ENCODE measurements at places on chromosomes 6 and 20.

- DNase-seq, result no peak
These were observed 247.7 kb upstream of the FAM83B start for GRCh38 chr6:54598787-54599313.

GRCh38 chr6:130888246-130888645, 61.0 kb downstream of the SMLR1 start:
- no peak for DNase-seq

- DNase-seq, result no peak
These were observed 74.5 kb upstream of the TRAF3IP2 start for GRCh38 chr6:111680015-111680712.

DNA sequence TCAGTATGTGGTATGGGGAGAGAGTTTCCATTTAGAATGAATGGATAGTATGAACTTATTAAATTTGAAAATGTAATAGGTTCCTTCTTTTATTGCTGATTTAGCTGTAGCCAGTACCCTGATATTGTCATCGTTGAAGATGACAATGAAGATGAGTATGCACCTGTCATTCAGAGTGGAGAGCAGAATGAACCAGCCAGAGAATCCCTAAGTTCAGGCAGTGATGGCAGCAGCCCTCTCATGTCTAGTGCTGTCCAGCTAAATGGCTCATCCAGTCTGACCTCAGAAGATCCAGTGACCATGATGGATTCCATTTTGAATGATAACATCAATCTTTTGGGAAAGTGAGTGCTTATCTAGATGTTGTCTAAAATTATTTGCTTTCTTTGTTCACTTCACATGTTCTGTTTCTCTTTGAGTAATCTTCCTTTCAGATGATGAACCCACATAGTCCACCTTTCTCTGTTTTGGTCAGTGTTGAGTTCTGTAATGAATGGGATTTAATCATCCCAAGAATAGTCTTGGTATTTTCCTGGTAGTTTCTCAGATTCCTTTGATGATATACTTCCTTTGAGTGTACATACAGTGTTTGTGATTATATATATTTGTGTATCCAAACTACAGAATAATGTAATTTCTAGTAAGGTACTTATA, 23.3 kb downstream of the HSF2 start:
- no peak for DNase-seq

GRCh38 chr6:16956361-16956760, 145.5 kb upstream of the STMND1 start:
- DNase-seq, result no peak

DNA sequence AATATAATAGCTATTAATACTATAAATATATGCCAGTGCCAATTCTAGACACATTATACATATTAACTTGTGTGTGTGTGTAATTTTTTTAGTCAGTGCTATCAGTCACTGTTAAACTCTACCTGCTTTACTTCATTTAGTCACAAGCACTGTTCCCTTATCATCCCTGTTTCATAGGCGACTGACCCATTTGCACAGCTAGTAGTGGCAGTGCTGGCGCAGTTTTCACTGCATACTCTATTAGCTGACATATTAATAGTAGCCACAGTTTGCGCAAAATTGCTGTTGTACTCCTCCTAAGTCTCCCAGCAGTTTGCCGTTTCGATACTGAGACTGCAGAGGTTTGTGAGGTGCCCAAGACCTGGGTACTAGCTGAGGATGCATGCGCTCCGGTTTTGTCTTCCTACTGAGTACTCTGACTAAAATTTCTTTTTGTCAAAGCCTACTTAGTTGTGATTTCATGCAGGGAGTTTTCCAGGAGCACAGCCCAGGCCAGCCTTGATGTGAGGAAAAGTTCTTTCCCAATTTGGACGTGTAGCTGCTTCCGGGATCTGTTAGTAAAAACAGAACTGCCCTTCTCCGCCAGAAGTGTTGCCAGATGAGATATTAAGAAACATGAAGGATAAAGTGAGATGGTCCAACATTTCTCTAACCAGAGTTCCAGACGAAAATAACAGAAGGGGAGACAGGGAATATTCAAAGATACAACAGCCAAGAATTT, 5.6 kb downstream of the BAG2 start:
- DNase-seq, result no peak

- DNase-seq, result no peak
These were observed 106.8 kb upstream of the CBLN4 start for GRCh38 chr20:56111961-56112730.

- DNase-seq, result no peak
These were observed 91.7 kb downstream of the SLC2A10 start for GRCh38 chr20:46801003-46801702.

GRCh38 chr6:155078331-155078745, 83.2 kb downstream of the TIAM2 start:
- DNase-seq, result no peak

DNA sequence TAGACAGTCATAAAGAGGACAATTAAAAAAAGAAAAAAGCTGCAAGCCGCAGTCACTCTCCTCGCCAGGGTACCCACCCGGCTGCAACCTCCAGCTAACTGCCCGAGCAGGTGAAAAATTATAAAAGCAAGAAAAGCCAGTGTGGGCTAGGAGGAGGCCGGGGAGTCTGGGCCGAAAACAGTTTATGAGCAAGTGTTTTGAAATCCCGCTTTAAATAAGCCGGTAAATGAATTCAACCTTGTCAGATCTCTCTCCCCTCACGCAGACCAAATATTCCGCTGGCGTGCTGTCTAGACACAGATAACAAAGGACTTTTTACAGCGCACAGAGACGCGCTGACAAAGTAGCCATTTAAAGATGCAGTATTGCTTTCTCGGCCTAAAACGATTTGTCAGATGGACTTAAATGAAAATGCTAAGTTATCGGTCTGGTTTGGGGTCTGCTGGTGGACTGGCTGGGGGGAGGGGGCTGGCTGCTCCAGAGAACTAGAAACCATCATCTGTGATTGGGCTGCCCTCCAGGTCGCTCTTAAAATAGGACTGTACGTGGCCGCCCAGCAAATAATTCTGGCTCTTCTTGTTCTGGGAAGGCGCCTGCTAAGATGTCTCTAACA, 24.6 kb downstream of the PMEPA1 start:
- no peak for DNase-seq

DNA sequence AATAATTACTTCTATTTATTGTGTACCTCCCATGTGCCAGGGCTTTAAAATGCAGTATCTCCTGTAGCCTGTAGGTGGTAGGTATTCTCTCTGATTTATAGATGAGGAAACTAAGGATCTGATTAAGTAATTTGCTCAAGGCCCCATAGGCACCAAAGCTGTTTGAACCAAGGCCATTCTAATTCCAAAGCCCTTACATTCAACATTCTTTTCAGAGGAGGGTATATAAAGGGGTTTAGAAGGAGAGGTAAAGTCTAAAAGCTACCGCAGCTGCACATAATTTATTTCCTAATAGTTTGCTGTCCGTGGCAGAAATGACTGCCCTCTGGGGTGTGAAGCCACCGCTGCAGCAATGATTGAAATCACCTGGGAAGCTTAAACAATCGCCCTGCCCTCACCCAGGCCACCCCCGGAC, 95.0 kb upstream of the FAM8A1 start:
- DNase-seq, result no peak

DNA sequence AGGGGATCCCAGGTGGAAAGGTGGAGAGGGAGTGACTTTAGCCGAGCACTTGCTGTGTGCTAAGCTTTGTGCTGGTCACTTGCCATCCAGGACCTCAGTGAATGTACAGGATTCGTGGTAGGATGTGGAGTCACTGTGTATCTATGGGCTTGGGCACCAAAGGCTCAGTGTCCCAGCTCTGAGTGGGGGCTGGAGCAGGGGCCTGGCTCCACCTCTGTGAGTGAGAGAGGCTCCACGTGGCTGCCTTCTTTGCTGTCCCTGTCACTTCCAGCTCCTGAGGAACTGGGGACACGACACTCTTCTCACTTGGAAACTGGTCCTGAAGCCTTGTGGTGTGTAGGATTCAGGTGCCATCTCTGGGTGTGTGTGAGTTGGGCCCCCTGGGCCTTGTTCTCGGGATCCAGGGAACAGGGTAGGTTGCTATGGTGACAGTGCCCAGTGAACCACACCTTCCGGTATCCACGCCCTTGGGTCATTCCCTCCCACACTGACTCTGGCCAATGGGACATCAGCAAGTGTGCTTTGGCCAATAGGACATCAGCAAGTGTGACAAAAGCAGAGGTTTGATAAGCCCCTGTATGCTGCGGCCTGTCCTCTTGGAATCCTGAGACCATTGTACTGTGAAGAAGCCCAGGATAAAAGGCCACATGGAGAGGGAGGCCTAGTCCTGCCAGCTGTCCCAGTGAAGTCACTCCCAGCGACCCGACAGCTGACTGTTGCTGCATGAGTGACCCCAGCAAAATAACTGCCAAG, 87.7 kb downstream of the CDH22 start:
- no peak for DNase-seq

- no peak for DNase-seq
These were observed 399.5 kb downstream of the QKI start for GRCh38 chr6:163813979-163814493.

DNA sequence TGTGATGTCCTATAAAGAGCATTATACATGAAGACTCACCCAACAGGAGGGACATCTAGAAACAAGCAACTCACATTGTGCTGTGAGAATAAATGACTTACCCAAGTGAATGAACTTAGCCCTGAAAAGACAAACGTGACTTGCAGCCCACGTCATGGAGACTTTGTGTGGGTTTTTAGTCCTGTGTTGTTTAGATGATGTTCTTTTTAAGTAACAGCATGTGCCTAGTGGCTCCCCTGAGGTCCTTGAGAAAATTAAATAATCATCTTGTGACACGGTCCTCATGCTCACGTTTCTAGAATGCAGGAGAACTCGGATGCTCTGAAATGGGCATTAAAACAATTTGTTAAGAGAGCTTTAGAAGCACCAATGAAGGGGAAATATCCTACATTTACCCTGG, 165.1 kb downstream of the SASH1 start:
- no peak for DNase-seq

All from stimulated activated CD4-positive, alpha-beta T cell treated with anti-CD3 and anti-CD28 coated beads, Interleukin-1b, Interleukin-23, amount 100 ng/mL, for 4 hours (primary cell).